ENCODE measurements at places on chromosomes 2 and 18. TPM values are rescaled to one million over a fixed set of nuclear protein-coding genes. Genes with fewer than 3 reads are reported as not detected.

Gene SLC4A3
- 11.9 TPM for polyA plus RNA-seq

Gene SRBD1
- 21.2 TPM for polyA plus RNA-seq

Gene FHOD3
- polyA plus RNA-seq = 42.9 TPM

Gene RIT2
- polyA plus RNA-seq = not detected

Gene NABP1
- polyA plus RNA-seq = 37.9 TPM

Gene KCTD18
- 14.0 TPM for polyA plus RNA-seq

Gene MEP1B
- polyA plus RNA-seq = 0.14 TPM

Gene MAL
- polyA plus RNA-seq = 267 TPM

Gene GTF2A1L
- not detected for polyA plus RNA-seq

Gene CHMP1B
- 51.2 TPM for polyA plus RNA-seq

Gene TNFRSF11A
- 3.4 TPM for polyA plus RNA-seq

Gene SERPINB8
- 3.7 TPM for polyA plus RNA-seq

Gene RNU2-63P
- not detected for polyA plus RNA-seq

Gene SERPINB3
- polyA plus RNA-seq = 0.13 TPM

Gene CD207
- not detected for polyA plus RNA-seq

Gene MDH1B
- 14.8 TPM for polyA plus RNA-seq

Gene CRYBA2
- polyA plus RNA-seq = not detected

Gene SOCS6
- polyA plus RNA-seq = 30.4 TPM

Gene EPB41L3
- 65.7 TPM for polyA plus RNA-seq

Gene FZD7
- polyA plus RNA-seq = 70.0 TPM

Gene CHMP3
- polyA plus RNA-seq = 132 TPM

Gene ASIC4
- polyA plus RNA-seq = 0.23 TPM

Gene PAX8
- polyA plus RNA-seq = 202 TPM

Gene FBXO15
- polyA plus RNA-seq = 5.1 TPM

Gene HOXD8
- polyA plus RNA-seq = 169 TPM

Gene C2orf66
- polyA plus RNA-seq = 1.2 TPM

Gene SKOR2
- 0.03 TPM for polyA plus RNA-seq

Gene SCTR
- polyA plus RNA-seq = 6.1 TPM

Gene REG3A
- not detected for polyA plus RNA-seq

Gene SPATA3
- polyA plus RNA-seq = not detected

Gene RASGRP3
- 15.7 TPM for polyA plus RNA-seq

Gene PPP1R1C
- 1.7 TPM for polyA plus RNA-seq

Gene WNT6
- 0.57 TPM for polyA plus RNA-seq

Gene CAPN14
- polyA plus RNA-seq = not detected

Gene DES
- 7.4 TPM for polyA plus RNA-seq

Gene CPLX4
- polyA plus RNA-seq = 0.13 TPM

Data from left renal cortex interstitium (tissue), 4 donors.